Stimulated activated CD4-positive, alpha-beta T cell treated with anti-CD3 and anti-CD28 coated beads, Interleukin-4, amount 100 ng/mL, for 24 hours (primary cell): ENCODE measurements at places on chromosomes 6 and 20.

DNA sequence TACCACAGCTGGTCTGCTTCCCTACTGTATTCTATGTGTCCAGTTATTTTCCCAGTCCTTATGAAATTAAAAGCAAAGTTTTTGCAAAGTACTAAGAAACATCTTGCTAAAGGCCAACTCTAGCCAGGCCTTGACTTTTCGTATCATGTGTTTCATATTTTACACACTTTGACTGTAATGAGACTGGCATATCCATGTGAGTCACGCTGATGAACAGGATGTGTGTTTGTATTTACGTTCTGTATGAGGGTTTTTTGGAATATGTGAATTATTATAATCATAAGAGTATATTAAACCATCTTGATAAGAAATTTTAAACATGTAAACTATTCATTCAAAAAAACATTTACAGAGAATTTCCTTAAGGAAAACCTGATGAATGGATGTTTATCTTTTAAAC is 59.7 kb downstream of the EYA4 start:
- no peak for DNase-seq

GRCh38 chr20:17698384-17698783 is 1.4 kb upstream of the BANF2 start:
- no peak for DNase-seq

DNA sequence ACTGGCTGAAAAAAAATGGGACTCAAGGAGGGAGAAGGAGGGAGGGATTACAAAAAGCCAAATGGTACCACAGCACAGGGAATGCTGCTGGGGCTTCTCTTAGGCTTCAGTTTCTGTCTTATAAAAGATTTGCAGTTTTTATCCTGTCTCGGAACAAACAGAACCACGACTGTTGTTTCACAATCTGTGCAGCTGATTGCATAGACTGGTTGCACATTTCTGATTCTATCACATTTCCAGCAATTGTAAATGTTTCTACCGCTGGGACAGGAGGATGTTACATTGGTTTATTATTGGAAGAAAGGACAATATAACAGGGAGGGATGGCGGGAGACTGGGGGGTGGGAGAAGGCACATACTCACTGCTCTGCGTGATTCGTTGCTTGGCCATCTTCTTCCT is 73.5 kb upstream of the ARID1B start:
- DNase-seq = no peak

DNA sequence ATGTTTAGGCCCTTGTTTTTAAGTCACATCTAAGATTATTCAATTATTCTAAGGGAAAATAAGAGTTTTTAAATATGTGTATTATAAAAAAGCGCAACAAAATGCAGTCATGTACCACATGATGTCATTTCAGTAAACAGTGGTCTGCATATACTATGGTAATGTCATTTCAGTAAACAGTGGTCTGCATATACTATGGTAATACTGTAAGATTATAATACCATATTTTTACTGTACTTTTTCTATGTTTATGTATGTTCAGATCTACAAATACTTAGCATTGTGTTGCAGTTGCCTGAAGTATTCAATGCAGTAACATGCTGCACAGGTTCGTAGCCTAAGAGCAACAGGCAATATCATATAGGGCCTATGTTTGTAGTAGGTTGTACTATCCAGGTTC is 21.4 kb downstream of the MEI4 start:
- DNase-seq = no peak

- DNase-seq = no peak
Observed at GRCh38 chr20:10986586-10986985, 312.8 kb upstream of the JAG1 start.

DNA sequence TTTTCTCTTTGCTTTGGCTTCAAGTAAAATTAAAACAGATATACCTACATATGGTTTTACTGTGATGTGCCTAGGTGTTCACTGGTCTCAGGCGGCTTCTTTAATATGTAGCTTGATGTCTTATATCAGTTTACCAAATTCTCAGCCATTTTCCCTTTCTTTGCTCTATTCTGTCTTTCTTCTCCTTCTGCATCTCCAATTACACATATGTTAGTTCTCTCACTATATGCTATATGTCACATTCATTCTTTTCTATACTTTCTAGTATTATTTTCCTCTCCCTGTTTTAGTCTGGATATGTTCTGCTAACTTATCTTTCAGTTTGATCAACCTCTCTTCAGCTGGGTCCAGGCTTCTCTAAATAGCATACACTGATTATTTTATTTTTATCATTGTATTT is 14.4 kb upstream of the WFDC8 start:
- no peak for DNase-seq
